GM13976 (cell line): ENCODE measurements at places on chromosomes 12 and 14.

DNA sequence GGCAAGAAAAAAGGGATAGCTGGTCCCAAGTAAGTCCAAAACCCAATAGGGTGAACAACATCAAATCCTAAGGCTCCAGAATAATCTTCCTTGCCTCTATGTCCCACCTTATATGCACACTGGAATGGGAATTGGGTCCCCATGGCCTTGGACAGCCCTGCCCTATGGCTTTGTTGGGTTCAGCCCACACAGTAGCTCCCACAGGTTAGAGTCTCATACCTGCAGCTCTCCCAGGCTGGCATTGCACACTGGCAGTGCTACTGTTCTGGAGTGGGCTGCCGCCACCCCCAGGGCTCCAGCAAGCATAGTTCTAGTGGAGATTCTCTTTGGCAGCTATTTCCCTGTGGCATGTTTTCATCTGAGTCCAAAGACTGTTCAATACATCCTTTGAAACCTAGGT lies 352.4 kb upstream of the CLEC14A start:
- DNase-seq: no peak

DNA sequence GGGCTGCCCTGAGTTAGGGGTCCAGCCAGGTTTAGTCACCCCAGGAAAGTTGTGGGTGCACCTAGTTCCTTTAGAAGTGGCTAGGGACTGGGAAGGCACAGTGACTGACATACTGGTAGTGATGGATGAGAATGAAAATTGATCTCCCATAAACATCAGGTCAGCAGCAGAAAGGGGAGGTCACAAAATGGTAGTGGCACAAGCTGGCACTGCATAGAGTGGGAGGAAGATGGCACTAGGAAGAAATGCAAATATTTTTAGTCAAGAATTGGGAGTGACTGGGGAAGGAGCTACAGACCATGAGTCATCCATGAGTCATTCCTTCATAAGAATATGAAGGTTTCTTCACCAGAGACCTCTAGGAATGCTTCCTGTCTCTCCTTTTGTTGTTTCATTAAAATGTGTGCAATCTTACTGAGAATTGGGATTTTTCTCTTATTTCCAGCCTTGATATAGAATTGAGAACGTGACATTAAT lies 198.3 kb upstream of the AMIGO2 start:
- no peak for DNase-seq

DNA sequence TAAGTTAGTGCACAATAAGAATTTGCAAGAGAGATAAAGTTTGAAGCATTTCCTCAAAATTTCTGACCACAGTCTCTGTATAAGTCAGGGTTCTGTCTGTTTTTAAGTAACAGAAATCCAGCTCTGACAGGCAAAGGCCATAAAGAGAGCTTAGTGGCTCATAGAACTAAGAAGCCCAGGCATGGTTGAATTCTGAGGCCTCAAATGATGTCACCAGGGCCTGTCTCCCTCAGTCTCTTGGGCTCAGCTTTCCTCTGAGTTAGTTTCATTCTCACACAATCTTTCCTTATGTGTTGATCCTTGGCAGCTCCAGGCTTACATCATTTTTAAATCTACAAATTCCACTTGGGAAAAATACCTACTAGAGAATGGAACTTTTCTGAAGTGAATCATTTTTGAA lies 173.4 kb upstream of the ATP2B1 start:
- peak; percentile 45 for DNase-seq

- no peak for DNase-seq
Observed at GRCh38 chr12:123886931-123887582, 85.6 kb downstream of the CCDC92 start.

DNA sequence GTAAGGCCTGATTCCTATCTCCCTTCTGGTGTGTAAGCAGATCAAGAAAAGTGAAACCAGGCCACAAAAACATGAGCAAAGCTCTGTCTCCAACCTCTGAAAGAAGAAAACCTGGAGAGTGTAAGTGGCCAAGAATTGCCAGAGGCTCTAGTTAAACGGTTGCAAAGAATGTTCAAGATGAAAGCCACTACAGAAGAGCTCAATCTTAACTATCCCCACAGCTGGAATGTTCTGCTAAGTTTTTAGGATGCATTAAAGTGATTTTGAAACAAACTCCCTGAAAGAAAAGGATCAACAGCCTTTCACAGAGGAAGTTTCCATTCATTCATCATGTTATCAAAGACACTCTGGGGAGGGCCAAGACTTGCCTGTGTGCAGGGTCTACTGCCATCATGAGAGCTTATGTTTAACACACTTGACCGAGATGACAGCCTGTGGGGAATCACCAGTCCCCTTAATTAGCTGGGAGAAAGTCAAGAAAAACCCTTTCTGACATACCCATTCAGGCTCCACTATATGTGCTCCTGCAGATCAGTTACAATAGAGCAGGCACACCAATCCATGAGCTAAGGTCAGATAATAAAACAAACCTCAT lies 128.0 kb upstream of the OVCH1 start:
- no peak for DNase-seq

DNA sequence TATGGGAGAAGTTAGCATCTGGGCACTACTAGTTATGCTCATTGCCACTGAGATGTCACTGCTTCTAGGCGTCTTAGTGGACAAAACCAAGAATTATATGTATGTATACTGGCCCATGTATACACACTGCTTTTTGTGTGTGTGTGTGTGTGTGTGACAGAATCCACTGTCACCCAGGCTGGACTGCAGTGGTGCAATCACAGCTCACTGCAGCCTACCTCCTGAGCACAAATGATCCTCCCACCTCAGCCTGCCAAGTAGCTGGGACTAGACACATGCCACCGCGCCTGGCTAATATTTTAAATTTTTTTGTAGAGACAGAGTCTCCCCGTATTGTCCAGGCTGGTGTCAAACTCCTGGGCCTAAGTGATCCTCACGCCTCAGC lies 25.2 kb downstream of the LIMA1 start:
- no peak for DNase-seq

DNA sequence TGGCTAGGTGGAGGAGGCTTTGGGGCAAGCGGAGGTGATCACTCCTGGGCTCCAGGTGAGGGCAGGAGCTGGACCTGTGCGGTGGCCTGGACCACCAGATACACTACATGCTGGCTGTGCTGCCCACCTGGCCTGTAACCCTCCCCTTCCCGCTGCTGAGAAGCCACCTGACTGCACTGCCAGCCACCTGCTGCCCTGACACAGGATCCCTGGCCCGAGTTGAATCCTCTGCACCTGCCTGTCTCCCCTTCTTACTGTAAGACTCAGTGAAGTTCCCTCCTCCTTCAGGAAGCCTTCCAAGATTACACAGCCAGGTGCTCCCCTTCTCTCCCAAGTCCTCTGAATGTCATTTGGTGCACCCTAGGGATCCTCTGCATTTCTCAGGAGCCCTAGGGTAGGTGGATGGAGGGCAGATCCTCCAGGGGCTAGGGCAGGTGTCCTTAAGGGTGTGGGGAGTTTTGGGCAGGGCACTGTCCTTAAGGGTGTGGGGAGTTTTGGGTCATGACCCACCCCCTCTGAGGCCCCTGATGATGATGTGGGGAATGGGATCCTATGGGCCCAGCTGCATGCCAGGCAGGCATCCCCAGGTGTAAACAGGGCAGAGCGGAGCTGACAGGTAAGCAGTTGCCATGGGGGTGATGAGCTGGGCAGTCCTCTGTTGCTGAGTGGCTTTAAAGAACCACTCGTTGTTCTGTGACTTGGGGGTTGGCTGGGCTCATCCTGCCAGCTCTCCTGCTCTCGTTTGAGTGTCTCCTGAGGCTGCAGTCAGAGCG lies 6.7 kb upstream of the MTA1 start:
- no peak for DNase-seq
